Suppressor macrophage (primary cell): ENCODE measurements at places on chromosomes 12 and 14.

DNA sequence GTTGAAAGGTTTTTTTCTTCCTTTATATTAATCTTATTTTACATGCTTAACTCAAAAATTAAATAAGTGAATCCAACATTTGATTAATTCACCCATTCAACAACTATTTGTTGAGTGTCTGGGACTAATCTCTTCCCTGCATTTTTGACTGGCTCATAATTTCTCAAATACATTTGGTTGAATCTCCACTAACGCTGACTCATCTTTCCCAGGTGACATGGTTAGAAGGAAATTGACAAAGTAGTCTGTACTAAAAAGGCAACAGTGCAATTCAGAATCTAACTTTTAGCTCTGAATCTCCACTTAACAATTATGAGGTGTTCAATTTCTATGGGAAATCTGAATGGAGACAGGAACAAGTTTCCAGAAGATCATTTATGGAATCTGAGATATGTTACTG lies 88.9 kb downstream of the LIN7A start:
- no peak for DNase-seq

DNA sequence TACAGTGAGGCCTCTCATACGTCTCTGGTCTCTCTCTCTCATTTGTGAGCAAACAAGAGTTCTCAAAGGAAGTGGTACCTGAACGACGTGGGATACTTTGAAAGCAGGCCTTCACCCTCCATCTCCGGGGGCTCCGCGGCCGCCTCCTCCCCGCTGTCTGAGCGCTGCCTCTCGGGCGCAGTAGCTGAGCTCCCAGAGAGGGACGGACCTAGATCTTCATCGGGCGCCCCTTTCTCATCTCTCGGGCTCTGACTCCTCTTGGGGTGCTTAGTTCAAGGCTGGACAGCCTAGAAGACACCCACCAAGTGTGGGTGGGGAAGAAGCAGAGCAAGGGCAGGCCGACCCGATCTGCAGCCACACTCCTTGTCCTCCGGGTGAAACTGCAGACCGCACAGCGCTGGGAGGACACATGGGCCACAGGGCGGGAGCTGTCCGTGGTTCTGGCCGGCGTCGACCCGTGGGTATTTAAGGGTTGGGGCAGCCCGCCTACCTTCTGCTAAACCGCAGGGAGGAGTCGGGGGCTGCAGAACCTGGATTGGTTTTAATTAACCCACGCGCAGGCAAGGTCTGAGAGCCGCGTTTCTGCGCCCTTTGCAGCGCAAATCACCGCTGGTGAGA lies 92.7 kb downstream of the PAH start:
- DNase-seq = peak; percentile 9

- no peak for DNase-seq
Measured at GRCh38 chr14:24178399-24179178, 6.7 kb downstream of the REC8 start.

DNA sequence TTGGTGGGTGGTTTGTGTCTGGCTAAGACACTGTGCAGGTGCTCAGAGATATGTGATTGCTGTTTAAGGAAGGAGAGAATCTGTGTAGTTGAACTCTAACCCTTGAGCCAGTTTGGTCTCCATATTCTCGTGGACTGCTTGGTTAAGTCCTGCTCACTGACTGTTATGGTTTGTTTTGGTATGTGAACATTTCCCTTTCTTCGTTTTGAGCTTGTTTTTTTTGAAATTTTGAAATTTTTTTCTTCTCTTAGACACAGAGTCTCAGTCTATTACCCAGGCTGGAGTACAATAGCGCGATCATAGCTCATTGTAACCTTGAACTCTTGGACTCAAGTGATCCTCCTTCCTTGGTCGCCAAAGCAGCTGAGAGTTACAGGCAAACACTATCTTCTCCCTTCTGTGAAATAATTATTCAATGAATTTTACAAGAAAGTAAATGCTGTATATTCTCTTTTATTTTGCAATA lies 40.0 kb downstream of the MIPOL1 start:
- DNase-seq = no peak

DNA sequence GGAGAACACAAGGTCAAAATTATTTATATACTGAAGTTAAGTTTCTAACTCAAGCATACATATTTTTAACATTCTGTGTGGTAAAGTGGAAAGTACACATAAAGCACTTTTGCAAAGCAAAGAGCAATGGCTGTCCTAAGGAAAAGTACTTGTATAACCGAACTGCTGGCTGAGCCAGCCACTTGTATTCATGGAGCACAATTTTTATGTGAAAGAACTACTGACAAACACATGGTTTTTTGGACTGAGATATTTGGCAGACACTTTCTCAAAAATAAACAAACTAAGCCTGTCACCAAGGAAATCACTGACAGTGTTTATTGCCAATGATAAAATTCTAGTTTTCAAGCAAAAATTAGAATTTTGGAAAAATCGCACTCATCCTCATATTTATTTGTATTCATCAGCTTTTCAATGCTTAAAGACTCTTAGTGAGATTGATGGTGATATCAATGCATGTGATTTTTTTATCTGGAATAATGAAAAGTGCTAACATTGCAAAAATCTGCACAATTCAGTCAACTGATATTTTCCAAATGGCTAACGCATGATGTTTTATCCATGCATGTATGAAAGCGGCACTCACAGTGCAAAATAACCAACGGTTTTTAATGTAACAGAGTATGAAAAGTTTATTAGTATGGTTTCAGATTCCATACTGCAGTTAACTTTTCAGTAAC lies 125.3 kb downstream of the IPO8 start:
- DNase-seq = no peak

- DNase-seq = no peak
Measured at GRCh38 chr12:6337958-6338433, 3.9 kb downstream of the TNFRSF1A start.

- no peak for DNase-seq
Measured at GRCh38 chr14:32038876-32039275, 38.2 kb upstream of the ARHGAP5 start.

DNA sequence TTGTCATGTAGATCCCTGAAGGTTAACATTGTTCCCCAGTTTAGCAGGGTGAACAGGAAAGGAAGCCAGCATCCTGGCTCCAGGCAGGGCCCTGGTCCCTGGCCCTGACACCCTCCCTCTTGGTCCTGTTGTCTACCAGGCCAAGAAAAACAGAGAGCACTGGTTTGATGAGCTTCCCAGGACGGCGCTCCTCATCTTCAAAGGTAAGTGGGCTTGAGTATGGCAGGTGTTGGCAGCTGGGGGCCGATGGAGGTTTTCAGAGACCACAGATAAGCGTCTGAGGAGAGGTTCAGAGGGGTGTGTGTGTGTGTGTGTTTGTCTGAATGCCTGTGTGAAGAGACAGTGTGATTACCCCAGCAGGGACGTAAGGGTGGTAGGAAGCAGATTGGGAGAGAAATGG lies 56.3 kb downstream of the SLC8B1 start:
- no peak for DNase-seq
